ENCODE measurements at places on chromosomes 2 and 18. TPM values are rescaled to one million over a fixed set of nuclear protein-coding genes. Genes with fewer than 3 reads are reported as not detected.

DNA sequence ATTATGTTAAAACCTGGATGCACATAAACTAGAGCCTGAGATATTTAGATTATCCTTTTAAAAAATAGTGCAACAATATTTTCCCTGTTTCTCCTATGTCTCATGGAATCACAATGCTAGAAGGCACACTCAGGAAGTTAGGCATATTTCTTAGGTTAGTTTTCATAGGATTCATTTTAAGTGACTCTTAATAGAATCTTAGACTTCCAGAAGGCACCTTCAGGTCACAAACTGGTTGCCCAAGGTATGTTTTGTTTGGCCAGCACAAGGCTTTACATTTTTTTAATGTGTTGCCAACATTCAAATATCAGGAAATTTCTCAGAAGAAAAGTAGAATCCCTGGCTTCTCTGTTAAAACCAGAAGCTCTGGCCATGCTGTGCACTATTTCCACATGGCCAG, 129.3 kb downstream of the LNPK start:
- no peaks in the 10 kb centered on the region for H3K27me3 ChIP-seq
- H3K4me1 ChIP-seq = no peaks in the 10 kb centered on the region
- H3K27ac ChIP-seq = no peak overlapping the region
- DNase-seq = no peak

The KCNJ3 gene
- total RNA-seq = 0.50 TPM

DNA sequence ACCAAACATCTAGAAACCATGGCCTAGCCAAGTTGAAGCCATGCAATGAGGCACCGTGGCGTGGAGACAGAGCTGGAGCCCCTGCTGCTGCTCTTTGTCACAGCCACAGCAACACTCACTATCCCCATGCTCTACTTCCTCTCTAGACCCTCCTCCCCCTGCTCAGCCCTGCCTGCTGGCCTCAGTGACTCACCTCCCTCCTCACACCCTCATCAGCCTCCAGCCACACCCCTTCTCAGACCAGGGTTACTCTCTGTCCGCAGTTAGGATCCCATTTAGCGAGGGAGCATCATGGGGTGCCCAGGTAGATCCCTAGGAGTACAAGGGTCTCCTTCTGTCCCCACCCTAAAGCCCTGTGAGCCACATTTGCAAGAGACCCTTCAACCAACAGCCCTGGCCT, 25.4 kb upstream of the SOX11 start:
- H3K27me3 ChIP-seq = no peaks in the 10 kb centered on the region
- no peak overlapping the region for H3K27ac ChIP-seq
- H3K36me3 ChIP-seq = no peaks in the 10 kb centered on the region
- no peak for DNase-seq

DNA sequence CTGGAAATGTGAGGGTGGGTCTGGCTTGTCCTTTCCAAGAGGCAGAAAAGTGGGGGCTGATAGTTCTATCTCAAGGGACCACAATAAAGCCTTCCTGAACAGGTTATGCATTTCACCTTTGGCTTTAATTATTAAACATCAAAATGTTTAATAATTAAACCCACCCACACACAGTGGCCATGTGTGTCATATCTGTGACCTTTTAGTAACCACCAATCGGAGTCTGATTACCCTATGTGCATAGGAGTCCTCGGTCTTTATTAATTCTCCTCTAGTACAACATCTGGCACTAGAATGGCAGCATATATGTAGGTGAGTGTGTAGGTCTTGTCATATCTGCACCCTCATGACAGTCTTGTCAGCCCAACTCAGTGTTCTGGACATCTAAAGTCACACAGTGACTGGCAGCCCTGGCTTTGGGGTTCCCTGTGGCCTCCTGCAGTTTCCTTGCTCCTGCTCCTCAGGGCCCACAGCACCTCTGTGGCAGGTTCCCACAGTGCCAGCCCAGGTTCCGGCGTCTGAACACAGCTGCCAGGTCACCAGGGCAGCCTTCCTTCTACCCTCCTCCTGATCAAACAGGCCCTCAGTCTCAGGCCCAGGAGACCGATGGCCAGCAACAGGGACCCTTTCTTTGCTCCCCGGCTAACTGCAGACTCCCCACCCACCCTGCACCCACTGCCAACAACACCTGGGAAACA, 100.9 kb downstream of the MTCL1 start:
- H3K36me3 ChIP-seq = peaks cover 13% of the 10 kb centered on the region
- no peak for DNase-seq
- no peaks in the 10 kb centered on the region for H3K27me3 ChIP-seq
- H3K4me1 ChIP-seq = peaks cover 2% of the 10 kb centered on the region
- no peak overlapping the region for H3K4me3 ChIP-seq

DNA sequence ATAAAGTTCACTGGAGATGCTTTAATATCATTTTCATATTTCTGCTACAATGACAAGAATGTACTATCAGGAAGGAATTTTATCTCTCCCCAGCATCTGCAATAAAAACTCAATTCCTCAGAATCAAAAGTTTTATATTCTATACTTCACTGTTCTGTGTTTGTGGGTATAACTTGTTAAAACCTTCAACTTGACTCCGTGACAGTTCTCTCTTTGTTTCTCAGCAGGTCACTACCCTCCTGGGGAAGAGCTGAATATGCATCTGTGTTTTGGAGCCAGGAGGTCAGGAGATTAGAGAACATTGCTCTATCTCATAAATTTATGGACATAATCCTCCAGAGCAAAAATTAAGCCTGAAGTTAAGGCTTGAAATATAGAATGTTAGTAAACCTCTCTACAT, 411.4 kb downstream of the TRIB2 start:
- H3K4me3 ChIP-seq = no peak overlapping the region
- H3K36me3 ChIP-seq = no peaks in the 10 kb centered on the region
- H3K27ac ChIP-seq = no peak overlapping the region
- H3K27me3 ChIP-seq = no peaks in the 10 kb centered on the region

DNA sequence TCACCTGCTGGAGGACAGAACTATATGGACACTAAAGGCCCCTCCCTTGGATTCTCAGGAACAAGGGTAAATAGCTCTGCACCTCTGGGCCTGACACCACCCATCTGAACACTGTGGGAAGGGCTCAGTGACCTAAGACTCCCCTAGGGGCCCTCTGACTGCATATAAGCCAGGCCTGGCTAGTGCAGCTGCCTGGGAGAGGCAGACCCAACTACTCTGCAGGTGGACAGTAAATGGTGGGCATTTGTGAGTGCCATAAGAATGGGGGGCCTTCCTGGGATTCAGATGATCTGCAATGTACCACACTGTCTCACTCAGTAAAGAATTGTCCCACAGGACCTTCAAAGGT, 11.2 kb upstream of the WIPF1 start:
- H3K27ac ChIP-seq = no peak overlapping the region
- no peak for DNase-seq
- no peaks in the 10 kb centered on the region for H3K4me1 ChIP-seq
- no peak overlapping the region for H3K4me3 ChIP-seq
- H3K27me3 ChIP-seq = no peaks in the 10 kb centered on the region
- H3K36me3 ChIP-seq = no peaks in the 10 kb centered on the region

The PTPRM gene
- total RNA-seq = 4.1 TPM

The SERPINB10 gene
- total RNA-seq = not detected
